ENCODE measurements at places on chromosomes 7 and 10. TPM values are rescaled to one million over a fixed set of nuclear protein-coding genes. Genes with fewer than 3 reads are reported as not detected.
A peak's percentile ranks its signal among the peaks of the same experiment; 100 is the strongest.

SFTPA1 gene
- polyA plus RNA-seq = not detected

GPR15LG gene
- 5.0 TPM for polyA plus RNA-seq

PPP1R9A gene
- 0.04 TPM for polyA plus RNA-seq

PRKAR2B gene
- polyA plus RNA-seq = not detected

ZNF511 gene
- 110 TPM for polyA plus RNA-seq

PAPOLB gene
- polyA plus RNA-seq = not detected

POT1 gene
- 30.1 TPM for polyA plus RNA-seq

ADCY1 gene
- polyA plus RNA-seq = 0.32 TPM

HOXA2 gene
- polyA plus RNA-seq = not detected

DNA sequence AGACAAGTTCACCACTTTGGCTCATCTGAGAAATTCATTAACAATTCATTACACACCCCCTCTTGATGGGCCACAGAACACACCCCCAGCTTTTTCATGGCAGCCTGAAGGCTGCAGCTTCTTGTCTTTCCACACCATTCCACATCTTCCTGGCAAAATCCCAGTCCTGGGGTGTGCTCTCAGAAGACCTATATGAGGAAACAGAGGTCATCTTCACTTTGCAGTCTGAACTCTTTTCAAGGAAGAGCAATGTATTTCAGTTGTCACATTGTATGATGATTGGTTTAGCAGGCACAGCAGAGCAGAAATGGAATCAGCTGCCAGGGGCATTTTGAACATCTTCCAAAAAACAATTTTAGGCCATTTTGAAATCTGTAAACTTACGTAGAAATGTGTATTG lies 7.8 kb upstream of the LRRC27 start:
- H3K27ac ChIP-seq = no peak overlapping the region
- no peaks in the 10 kb centered on the region for H3K27me3 ChIP-seq
- no peak for DNase-seq
- no peaks in the 10 kb centered on the region for H3K36me3 ChIP-seq

- H3K36me3 ChIP-seq = no peaks in the 10 kb centered on the region
- H3K4me1 ChIP-seq = no peaks in the 10 kb centered on the region
- H3K27me3 ChIP-seq = no peaks in the 10 kb centered on the region
- H3K27ac ChIP-seq = no peak overlapping the region
- no peak for DNase-seq
These were observed 48.6 kb downstream of the PARP12 start for GRCh38 chr7:140014123-140014522.

GRCh38 chr7:4297165-4297917 lies 384.8 kb upstream of the FOXK1 start:
- no peak for DNase-seq
- H3K4me1 ChIP-seq = no peaks in the 10 kb centered on the region
- H3K4me3 ChIP-seq = no peak overlapping the region
- no peaks in the 10 kb centered on the region for H3K36me3 ChIP-seq
- H3K27ac ChIP-seq = no peak overlapping the region

DNA sequence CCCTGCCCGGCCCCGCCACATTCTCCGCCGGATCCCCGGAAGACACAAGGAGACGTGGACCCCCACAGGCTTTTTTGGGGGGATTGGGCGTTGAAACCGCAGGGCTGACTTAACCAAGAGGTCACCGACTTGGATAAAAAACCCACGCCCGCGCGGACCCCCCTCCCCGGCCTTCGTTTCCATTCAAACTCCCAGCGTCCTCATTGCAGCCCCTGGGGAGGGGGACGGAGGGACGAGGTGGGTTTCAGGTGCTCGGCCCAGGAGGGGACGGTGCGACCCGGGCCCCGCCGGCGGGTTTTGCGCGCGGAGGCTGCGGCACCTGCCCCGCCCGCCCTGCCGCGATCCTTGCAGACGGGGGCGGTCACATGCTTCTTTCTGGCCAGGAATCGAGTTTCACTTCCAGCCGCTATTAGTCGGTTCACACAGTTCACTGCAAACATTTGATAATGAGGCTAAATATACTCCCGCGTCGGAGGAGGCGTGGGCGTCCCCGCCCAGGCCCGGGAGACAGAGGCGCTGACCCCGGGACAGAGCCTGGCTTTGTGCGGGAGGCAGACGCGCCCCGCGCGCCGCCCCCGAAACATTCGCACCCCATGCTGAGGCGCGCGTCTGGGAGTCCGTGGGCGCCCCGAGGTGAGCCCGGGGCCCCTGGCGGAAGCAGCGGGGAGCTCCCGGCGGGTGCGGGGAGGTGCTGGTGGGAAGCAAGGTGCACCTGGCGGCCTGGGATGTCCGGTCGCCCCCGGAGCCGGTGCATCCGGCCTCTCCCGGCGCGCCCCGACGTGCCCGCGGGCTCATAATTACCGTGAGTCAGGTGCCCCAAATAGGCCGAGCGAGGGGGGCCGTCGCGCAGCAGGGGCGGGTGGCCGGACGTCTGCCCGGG lies 2.7 kb upstream of the PDGFA start:
- H3K27me3 ChIP-seq = peaks cover 3% of the 10 kb centered on the region
- H3K4me1 ChIP-seq = peaks cover 16% of the 10 kb centered on the region
- peak overlapping the region; percentile 45 for H3K4me3 ChIP-seq

DNA sequence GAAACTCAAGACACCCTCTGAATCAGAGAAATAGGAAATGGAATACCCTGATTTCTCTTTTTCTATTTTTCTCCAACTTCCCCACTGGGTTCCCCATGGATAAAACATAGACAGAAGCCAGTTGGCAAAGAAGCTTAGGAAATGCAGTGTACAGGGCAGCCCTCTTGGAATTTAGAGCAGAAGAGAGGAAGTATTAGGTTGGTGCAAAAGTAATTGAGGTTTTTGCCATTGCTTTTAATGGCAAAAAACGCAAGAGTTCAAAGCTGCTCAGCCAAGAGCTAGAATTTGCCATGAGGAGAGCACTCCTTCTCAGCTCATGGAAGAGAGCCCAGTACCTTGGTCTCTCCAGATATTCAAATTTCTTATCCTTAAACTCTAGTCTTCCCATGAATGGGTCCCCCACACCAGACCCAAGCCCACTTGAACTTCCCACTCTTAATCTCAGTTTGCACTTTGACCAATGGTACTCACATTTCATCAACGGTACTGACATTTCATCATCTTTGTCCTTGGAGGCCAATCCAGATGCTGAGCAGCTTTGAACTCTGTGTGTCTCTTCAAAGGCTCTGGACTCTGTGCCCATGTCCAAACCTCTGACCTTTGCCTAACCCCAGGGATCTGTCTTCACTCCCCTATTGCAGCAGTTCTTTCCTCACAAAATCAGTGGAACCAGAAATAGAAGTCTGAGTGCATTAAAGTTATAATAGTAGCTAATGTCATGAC lies 73.2 kb upstream of the PPP1R3C start:
- H3K27ac ChIP-seq = no peak overlapping the region
- no peaks in the 10 kb centered on the region for H3K36me3 ChIP-seq
- H3K4me3 ChIP-seq = no peak overlapping the region
- no peaks in the 10 kb centered on the region for H3K4me1 ChIP-seq
- no peak for DNase-seq

DNA sequence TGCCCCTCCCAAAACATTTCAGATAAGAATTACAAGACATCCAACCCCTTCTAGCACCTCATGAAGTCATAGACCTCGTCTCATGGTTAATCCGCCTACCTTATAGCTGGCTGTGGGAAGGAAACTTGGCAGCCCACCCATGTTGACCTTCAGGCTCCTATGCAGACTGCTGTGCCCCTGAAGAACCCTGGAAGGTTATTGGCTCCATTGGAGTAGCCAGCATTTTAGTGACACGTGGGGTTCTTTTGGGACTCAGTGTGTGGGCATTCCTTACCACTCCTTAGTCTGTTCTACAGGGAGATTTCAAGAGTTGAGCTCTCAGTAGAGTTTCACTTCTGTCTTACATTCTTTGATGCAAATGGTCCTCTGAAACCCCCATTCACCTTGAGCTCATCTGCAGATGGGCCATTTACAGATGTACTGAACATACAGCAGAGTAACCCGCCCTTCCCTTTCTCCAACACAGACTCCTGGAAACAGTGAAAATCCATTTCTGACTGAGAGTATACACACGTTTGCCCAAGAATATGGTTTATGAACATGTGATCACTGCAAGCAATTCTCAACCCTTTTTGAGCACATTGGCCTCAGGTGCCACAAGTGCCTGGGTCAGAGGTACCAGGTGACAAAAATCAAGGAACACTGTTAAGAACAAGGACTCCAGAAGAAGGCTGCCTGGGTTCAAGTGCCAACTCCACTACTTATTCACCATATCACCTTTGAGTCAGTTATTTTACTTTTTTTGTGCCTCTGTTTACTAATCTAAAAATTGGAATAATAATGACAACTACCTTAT lies 54.0 kb upstream of the HECW1 start:
- no peak overlapping the region for H3K27ac ChIP-seq
- H3K27me3 ChIP-seq = no peaks in the 10 kb centered on the region
- H3K4me1 ChIP-seq = peaks cover 17% of the 10 kb centered on the region

- no peak overlapping the region for H3K27ac ChIP-seq
- no peaks in the 10 kb centered on the region for H3K36me3 ChIP-seq
- no peaks in the 10 kb centered on the region for H3K4me1 ChIP-seq
- H3K4me3 ChIP-seq = peak overlapping the region; percentile 72
- H3K27me3 ChIP-seq = no peaks in the 10 kb centered on the region
- no peak for DNase-seq
These were observed 609 bp downstream of the DOCK4 start for GRCh38 chr7:112205343-112206237.

GRCh38 chr10:90111671-90112070 lies 410.3 kb downstream of the KIF20B start:
- no peak overlapping the region for H3K4me3 ChIP-seq
- no peaks in the 10 kb centered on the region for H3K36me3 ChIP-seq
- DNase-seq = no peak
- no peaks in the 10 kb centered on the region for H3K4me1 ChIP-seq

DNA sequence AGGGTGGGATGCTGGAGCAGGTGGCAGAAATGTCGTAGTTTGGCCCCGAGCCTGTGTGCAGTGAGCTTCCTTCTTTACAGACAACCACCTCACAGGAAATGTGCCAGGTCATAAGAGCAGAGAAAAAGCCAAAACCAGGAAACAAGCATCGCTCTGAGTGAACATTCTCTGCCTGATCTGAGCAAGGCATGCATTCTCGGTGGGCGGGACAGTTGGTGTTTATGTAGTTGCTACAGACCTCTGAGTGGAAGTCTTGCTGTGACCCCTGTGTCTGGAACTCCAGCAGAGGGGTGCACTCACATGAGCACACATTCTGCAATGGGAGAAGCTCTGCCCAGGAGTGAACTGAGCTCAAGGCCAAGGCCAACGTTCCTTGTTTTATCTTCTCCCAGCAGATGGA lies 230.1 kb downstream of the TCERG1L start:
- H3K4me1 ChIP-seq = no peaks in the 10 kb centered on the region
- H3K27ac ChIP-seq = no peak overlapping the region
- no peak for DNase-seq
- H3K4me3 ChIP-seq = no peak overlapping the region
- H3K36me3 ChIP-seq = no peaks in the 10 kb centered on the region
- H3K27me3 ChIP-seq = no peaks in the 10 kb centered on the region

- no peaks in the 10 kb centered on the region for H3K36me3 ChIP-seq
- H3K4me1 ChIP-seq = no peaks in the 10 kb centered on the region
- H3K4me3 ChIP-seq = no peak overlapping the region
- DNase-seq = no peak
- no peaks in the 10 kb centered on the region for H3K27me3 ChIP-seq
These were observed 511.8 kb downstream of the GFRA1 start for GRCh38 chr10:115761166-115761565.

GRCh38 chr10:106278383-106278782 lies 886.1 kb downstream of the SORCS1 start:
- H3K27me3 ChIP-seq = no peaks in the 10 kb centered on the region
- H3K4me1 ChIP-seq = no peaks in the 10 kb centered on the region
- H3K36me3 ChIP-seq = no peaks in the 10 kb centered on the region
- no peak overlapping the region for H3K27ac ChIP-seq
- no peak for DNase-seq
- H3K4me3 ChIP-seq = no peak overlapping the region

- H3K27ac ChIP-seq = no peak overlapping the region
- no peaks in the 10 kb centered on the region for H3K36me3 ChIP-seq
- no peak overlapping the region for H3K4me3 ChIP-seq
- DNase-seq = no peak
These were observed 5.9 kb upstream of the IL6 start for GRCh38 chr7:22720791-22721786.

GRCh38 chr10:98309366-98310355 lies 41.7 kb upstream of the LOXL4 start:
- no peaks in the 10 kb centered on the region for H3K36me3 ChIP-seq
- H3K27ac ChIP-seq = no peak overlapping the region
- peaks cover 2% of the 10 kb centered on the region for H3K27me3 ChIP-seq
- H3K4me3 ChIP-seq = no peak overlapping the region
- no peaks in the 10 kb centered on the region for H3K4me1 ChIP-seq
- no peak for DNase-seq

GRCh38 chr7:134854816-134855215 lies 75.4 kb downstream of the CALD1 start:
- no peaks in the 10 kb centered on the region for H3K36me3 ChIP-seq
- no peak overlapping the region for H3K4me3 ChIP-seq
- H3K27me3 ChIP-seq = no peaks in the 10 kb centered on the region
- no peak for DNase-seq
- H3K4me1 ChIP-seq = no peaks in the 10 kb centered on the region

DNA sequence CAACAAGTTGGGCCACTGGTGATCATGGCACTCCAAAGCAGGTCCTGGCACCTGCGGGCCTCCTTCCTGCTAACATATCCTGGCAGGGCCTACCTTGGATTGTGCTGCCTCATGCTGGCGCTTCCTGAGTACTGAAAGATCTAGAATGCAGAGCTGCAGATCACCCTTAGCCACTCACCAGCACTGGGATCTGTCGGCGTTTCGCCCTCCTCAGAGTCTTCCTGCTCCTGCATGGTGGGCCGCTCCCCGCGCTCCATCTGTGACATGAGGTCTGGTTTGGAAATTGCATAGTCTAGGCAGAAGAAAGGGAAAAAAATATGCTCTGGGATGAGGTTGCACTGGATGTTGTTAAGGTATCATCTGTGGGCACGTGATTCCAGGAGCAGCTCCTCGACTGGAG lies 10.0 kb downstream of the ZNF777 start:
- H3K27me3 ChIP-seq = no peaks in the 10 kb centered on the region
- H3K4me3 ChIP-seq = no peak overlapping the region
- no peak for DNase-seq
- H3K36me3 ChIP-seq = peaks cover 18% of the 10 kb centered on the region
- H3K4me1 ChIP-seq = no peaks in the 10 kb centered on the region

DNA sequence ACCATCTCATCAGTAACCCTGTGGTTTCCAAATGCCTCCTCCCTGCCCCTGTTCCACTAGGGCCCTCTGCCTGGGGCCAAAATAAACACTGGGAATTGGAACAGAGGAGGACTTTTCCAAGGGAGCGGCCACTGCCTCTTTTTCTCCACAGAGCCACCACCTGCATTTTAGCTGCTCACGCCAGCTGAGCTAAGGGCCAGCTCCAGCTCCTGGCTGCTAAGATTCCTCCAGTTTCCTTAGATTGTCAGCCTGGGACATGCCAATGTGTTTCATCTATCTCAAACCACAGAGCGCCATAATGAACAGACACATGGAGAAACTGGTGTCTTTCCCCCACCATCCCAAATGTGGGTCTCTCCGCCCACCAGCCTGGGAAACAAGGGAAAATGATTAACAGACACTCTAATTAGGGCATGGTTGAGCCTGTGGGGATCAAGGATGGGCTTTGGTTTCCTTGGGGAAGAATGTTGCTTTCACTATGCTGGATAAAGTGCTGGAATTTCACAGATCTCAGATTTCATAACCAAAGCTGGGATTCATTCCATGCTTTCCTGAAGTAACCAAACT lies 52.2 kb downstream of the ASB13 start:
- H3K27ac ChIP-seq = no peak overlapping the region
- no peak for DNase-seq
- H3K36me3 ChIP-seq = no peaks in the 10 kb centered on the region
- H3K4me3 ChIP-seq = no peak overlapping the region
- no peaks in the 10 kb centered on the region for H3K4me1 ChIP-seq
- no peaks in the 10 kb centered on the region for H3K27me3 ChIP-seq

GRCh38 chr7:93935102-93935501 lies 13.6 kb downstream of the GNG11 start:
- H3K27me3 ChIP-seq = no peaks in the 10 kb centered on the region
- H3K36me3 ChIP-seq = no peaks in the 10 kb centered on the region
- H3K27ac ChIP-seq = no peak overlapping the region
- H3K4me3 ChIP-seq = no peak overlapping the region

Data from GM12878 (cell line).